Thoracic aorta endothelial cell (primary cell): ENCODE measurements at places on chromosomes 7 and 10. TPM values are rescaled to one million over a fixed set of nuclear protein-coding genes. Genes with fewer than 3 reads are reported as not detected.

Gene DEPP1
- 230 and 326 TPM in 2 replicates for total RNA-seq

Gene SLC26A5
- total RNA-seq = 0.13 and 0.14 TPM in 2 replicates

Gene ATRNL1
- total RNA-seq = not detected in 2 replicates

Gene ELN
- 0.07 and 0.13 TPM in 2 replicates for total RNA-seq

Gene TBC1D12
- total RNA-seq = 16.8 and 18.9 TPM in 2 replicates
